Head of caudate nucleus (tissue), 42 donors: ENCODE measurements at places on chromosomes 1 and 21.
A peak's percentile ranks its signal among the peaks of the same experiment; 100 is the strongest.

GRCh38 chr1:160996178-160996577 is 24.8 kb downstream of the F11R start:
- DNase-seq, result no peak

GRCh38 chr1:220908757-220909156 is 29.5 kb downstream of the HLX start:
- DNase-seq, result no peak

DNA sequence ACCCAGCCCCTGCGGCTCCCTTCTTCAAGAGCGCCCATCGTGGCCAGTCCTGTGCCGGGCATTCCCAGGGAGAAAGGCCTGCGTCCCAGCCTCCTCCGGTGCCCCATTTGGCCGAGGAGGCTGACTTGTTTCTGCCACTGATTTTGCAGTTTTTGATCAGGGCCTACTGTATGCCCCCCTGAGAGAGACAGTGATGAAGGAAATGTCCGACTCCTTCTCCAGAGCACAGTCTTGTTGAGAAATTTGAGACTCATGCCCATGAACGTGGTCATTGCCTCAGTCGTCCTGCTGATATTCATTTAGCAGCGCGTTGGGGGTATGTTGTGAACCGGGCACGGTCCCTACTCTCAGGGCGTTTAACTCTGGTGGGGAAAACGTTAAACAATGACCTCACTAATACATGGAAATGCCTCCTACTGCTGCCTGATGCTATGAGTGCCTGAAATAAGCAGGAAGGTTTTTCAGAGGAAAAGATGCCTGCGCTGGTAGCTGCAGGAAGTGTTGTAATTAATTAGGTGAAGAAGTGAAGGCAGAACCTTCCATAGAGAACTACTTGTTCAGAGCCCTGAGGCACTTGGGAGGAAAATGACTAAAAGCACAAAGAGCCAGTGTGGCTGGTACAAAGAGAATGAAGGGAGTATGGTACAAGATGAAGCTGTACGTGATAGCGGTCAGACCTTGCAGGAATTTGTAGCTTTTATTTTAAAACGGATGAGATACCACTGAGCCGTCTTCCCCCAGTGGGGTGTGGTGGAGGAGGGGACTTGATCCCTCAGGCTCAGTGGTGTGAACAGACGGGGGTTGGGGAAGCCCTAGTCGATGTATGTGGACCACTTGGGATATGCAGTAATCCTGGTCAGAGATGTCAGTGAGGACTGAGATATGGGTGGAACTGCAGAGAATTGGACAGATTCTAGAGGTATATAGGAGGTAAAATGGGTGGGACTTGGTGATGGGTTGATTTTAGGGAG is 730 bp downstream of the ZCCHC17 start:
- DNase-seq, result no peak

GRCh38 chr1:61426254-61426653 is 298.7 kb downstream of the TM2D1 start:
- no peak for DNase-seq

- DNase-seq, result no peak
Measured at GRCh38 chr1:226226601-226227000, 3.1 kb downstream of the MIXL1 start.

DNA sequence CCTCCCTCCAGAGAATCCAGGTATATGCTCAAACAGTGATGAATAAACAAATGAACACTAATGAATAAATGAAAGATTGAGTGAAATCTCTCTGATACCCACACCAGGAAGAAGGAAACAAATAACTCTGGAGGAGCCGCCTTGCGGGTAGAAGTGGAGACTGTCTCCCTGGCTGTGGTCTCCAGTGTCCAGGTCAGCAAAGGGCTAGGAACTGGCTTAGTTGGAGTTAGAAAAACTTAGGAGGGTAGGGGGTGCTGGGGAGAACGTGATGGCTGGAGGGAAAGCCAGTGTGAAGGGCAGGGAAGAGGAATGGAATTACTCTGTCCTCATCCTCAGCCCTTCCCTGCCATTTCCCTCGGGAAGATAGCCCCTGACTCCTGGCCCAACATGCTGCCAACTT is 537 bp downstream of the RHBDL2 start:
- DNase-seq, result no peak

GRCh38 chr1:240998024-240998423 is 359.0 kb downstream of the RGS7 start:
- no peak for DNase-seq

GRCh38 chr1:162670928-162671663 is 38.8 kb downstream of the DDR2 start:
- DNase-seq, result no peak

GRCh38 chr1:228064296-228064695 is 18.2 kb upstream of the ARF1 start:
- DNase-seq, result no peak

DNA sequence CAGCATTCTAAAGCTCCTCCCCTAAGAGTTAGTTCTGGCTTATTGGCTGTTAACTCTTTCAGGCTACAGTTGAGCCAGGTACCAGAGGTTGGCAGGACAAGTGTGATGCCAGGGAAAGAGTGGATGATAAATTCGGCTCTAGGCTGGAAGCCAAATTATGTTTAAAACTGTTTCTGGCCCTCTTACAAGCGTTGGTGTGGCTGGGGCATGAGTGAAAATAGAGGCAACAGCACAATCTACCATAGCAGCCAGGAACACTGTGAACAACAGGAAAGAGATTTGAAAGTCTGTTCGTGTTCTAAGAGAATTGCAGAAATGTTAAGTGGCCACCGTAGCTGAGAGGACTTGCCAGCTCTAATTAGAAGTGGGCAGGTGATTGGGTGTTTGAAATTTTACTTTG is 84.2 kb downstream of the CDC7 start:
- no peak for DNase-seq

GRCh38 chr1:234270581-234271242 is 102.5 kb upstream of the COA6 start:
- no peak for DNase-seq

GRCh38 chr1:212012034-212012740 is 23.2 kb downstream of the INTS7 start:
- peak; percentile 70 for DNase-seq
